ENCODE measurements at places on chromosomes 11 and 22.

DNA sequence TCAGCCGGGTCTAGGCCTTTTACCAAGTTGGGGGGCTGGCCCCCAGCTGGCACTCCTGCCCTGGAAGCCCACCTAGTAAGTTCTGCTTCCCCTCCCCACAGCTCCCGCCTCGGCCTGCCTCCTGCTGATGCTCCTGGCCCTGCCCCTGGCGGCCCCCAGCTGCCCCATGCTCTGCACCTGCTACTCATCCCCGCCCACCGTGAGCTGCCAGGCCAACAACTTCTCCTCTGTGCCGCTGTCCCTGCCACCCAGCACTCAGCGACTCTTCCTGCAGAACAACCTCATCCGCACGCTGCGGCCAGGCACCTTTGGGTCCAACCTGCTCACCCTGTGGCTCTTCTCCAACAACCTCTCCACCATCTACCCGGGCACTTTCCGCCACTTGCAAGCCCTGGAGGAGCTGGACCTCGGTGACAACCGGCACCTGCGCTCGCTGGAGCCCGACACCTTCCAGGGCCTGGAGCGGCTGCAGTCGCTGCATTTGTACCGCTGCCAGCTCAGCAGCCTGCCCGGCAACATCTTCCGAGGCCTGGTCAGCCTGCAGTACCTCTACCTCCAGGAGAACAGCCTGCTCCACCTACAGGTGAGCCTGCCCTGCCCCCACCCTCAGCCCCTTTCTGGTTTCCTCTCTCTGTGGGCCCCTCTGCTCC, 7.3 kb downstream of the RTN4RL2 start:
- DNase-seq, result no peak

DNA sequence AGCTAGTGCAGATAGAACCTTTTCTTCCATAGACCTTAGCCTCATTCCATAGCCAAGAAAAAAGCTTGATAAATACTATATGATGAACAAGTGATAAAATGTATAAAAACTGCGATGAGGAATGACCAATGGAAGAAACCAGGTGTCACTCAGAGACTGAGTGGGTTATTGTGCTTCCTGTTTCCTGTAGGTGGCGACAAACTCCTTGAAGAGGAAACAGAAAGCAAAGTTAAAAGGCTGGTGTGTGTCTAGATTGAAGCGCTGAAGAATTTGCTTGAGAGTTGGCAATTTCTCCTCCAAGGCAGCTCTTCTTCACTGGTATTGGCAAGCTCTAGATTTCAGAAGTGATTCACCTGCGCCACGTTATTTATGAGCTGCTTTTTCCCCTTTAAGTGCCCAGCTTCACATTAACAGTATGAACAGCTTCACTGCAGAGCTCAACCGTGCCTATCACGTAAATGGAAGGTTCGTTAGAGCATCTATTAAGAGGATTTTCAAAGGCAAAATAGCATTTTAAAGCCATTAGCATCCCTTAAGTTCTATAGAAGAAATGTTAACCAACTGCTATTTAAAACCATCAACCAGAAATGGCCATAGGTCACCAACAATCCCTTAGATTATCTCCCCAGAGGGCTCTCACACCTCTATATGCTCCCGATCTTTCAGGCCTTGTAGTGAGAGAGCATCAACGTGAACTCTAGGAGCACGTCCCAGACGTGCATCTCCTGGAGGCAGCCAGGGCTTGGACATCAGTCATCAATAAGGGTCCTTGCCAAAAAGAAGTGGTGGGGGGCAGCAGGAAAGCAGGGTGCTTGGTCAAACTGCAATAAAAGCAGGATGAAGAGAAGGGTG, 179.4 kb downstream of the CADM1 start:
- no peak for DNase-seq

- DNase-seq, result no peak
Observed at GRCh38 chr11:12746593-12747097, 72.4 kb downstream of the TEAD1 start.

DNA sequence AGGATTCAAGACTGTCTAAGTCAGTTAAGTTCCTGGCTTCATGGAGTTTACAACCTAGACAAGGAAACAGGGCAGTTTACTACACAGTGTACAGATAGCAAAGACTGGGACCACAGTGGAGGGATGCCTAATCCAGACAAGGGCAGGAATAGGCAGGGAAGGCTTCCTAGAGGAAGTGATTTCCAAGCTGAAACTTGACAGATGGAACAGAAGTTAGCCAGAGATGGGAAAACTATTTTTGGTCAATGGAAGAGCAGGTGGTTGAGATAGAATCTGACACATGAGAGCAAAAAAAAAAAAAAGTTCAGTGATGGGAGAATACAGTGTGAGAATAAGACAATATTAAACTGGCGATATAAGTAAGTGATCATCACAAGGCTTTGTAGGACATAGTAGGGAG, 1.3 kb downstream of the COA4 start:
- no peak for DNase-seq

DNA sequence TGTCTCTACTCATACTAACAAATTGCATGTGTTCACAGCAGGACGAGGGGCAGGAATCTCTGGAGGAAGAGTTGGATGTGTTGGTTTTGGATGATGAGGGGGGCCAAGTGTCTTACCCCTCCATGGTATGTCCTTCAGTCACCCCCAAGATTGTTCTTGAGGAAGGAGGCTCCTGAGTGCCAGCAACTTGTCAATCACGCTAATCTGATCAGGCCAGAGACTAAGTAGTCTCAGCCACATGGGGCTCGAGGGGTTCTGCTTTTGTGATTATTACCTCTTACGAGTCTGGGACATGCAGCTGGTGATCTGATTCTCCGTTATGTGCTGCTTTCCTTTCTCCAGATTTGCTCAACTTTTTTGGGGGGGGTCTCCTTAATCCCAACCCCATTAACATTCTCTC, 54.3 kb downstream of the CTNND1 start:
- DNase-seq, result no peak

DNA sequence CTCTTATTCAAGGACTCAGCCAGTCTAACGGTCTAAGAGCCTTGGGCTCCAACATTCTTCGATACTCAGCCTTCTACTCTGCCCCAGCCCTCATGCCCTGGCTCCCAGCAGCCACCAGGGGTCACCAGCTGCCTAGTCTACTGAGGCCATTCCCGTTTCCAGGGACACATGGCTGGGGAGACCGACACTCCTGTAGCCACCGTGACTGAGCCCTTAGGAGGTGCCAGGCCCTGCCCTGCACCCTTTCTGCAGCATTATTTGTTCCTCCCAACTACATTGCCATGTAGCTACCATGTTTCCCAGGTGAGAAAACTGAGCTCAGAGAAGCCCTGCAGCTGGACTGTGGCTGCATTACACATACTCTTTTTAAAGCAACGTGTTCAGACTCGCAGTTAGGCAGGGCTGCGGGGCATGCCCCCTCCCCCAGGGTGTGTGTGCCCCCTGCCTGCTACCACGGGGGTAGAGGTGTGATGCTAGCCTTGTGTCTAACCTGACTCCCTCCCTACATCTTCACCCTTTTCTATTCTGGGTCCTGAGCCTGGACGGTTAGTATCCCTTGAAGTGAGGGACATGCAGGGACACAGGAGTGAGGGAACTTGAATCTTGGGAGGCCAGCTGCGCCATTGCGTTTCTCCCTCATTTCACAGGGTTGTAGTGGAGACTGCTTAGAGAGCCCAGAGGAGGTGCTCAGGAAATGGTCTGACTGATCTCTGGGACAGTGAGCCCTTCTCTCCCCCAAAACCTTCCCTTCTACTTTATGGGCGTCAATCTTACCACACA, 17.5 kb downstream of the ATG16L2 start:
- DNase-seq, result no peak

DNA sequence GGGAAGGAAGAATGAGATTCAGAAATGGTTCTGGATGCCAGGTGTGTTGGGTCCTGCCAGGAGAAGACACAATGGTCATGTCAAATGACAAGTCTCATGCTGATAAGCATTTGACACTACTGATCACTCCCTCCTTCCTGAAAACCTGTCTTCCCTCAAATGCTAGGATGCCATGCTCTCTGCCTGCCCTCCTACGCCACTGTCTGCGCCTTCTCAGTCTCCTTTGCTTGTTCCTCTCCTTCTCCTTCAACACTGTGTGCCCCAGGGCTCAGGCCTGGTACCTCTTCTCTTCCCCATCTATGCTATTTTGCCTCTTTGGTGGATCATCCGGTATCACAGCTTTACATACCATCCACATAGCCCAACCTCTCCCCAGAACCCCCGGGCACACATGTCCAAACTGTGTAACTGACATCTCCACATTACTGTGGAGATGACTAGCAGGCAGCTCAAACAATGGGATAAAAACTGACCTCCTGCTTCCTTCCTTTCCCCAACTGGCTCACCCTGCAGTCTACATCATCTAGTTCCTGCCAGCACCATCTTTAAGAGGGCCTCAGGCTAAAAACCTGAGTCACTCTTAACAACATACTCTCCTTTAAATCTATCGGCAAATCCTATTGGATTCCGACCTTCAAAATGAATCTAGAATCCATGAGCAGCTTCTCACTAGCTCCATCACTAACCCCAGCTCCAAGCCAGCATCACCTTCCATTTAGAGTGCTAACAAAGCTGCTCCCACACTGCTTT, 8.2 kb downstream of the AP1B1 start:
- no peak for DNase-seq

DNA sequence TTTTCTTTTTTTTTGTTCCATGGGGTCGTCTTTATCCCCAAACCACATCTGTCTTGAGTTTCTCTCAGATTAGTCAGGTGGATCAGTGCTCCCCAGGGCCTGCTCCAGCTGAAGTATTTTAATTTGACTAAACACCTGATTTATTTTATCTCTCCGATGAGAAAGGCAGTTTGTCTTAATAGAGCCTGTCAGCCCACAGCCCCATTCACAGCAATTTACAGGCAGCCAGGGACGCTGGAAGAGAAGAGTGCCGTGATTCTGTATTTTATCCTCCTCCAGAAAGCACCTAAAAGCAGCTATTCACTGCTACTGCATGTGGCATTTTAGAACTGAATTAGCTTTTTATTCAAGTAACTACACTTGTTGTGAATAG, 164.5 kb downstream of the SOX6 start:
- no peak for DNase-seq
